ENCODE measurements at places on chromosomes 12 and 14.

DNA sequence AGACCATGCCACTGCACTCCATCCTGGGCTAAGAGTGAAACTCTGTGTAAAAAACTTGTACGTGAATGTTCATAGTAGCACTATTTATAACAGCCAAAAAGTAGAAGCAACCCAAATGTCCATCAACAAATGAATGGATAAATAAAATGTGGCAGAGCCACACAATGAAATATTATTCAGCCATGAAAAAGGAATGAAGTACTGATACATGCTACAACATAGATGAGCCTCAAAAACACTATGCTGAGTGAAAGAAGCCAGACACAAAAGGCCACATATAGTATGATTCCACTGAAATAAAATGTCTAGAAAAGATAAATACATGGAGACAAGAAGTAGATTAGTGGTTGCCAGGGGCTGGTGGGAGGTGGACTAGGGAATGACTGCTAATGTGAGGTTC, 72.8 kb downstream of the KSR2 start:
- no peak for DNase-seq

DNA sequence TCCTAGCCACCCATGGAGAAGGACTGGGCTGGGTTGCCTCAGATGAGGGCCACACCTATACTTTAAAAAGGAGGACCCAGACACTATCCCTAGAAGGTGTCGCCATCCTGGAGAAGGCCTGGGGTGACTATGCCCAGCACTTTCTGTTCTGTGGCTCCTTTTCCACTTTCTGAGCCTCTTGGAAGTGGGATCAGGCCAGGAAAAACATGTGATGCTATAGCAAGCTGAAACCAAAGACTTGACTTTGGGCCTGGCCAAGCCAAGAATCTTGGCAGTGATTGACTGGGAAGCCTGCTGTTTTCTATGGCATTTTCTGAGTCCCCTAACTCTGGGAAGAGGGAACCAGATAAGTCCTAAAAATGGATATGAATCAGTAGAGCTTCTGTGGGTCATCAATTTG, 332.3 kb downstream of the ZFP36L1 start:
- no peak for DNase-seq

DNA sequence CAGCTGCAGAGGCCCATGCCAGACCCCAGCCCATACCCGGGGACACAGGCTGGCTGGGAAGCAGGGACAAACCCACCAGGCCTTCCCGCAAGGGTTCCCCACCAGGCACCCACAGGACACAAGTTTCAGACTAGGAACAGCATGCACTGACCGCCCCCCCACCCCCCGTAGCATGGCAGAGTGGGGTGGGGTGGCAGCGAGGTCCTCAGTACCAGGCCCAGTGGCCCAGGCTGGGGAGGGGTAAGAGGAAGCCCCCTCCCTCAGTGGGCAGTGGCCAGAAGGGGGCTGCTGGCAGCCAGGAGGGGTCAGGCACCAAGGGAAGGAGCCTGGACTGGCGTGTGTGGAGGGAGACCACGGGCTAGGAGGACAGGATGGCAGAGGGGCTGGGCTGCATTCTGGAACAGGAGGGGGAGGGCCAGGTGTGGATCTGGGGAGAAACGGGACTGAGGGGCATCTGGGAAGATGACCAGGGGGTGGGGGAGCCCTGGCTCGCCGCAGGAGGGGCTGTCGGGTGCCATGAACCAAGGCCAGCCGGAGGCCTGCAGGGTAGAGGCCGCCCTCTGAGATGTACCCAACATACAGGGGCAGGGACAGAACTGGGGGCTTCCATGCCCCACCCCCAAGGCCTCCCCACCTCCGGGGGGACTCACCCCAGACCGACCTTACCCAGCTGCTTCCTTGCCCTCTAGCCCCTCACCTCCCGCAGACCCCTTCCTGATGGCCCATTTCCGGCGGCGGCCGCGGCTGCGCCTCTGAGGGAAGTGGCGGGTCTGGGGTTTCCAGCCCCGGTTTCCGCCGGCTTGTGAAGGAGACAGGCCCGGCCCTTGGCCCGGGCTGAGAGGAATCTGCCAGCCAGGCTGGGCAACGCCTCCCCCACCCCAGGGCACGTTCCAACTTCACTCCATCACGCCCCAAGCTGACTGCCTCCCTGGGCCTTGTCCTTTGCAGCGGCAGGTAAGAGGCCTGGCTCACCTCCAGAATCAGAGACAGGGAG, 5.6 kb upstream of the JAG2 start:
- no peak for DNase-seq

DNA sequence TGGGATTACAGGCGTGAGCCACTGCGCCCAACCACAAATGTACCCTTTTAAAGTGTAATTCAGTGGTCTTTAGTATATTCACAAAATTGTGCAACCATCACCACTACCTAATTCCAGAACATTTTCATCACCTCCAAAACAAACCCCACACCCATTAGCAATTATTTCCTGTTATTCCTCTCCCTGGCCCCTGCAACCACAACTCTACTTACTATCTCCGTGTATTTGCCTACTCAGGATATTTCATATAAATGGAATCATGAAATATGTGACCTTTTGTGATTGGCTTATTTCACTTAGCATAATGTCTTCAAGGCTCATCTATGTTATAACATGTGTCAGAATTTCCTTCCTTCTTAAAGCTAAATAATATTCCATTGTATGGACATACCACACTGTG, 16.0 kb upstream of the AQP2 start:
- no peak for DNase-seq

GRCh38 chr12:117518594-117519270, 157.3 kb upstream of the NOS1 start:
- DNase-seq = no peak

DNA sequence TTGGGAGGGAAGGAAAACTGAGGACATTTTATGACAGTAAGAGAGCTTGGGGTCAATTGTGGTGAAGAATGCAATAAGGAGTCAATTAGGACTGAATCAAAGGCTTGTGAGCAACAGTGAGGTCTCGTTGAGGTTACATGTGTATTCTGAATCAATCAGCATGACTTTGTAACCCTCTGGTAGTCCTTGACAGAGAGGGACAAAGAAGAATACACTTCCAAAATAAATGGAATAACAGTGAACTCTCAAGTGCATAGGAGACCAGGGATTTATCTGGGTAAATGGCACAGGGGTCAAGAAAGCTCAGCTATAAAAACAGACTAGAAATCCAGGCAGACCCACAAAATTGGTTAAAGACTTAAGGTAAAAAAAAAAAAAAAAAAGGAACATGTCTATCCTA, 85.1 kb upstream of the NAV3 start:
- DNase-seq = no peak

DNA sequence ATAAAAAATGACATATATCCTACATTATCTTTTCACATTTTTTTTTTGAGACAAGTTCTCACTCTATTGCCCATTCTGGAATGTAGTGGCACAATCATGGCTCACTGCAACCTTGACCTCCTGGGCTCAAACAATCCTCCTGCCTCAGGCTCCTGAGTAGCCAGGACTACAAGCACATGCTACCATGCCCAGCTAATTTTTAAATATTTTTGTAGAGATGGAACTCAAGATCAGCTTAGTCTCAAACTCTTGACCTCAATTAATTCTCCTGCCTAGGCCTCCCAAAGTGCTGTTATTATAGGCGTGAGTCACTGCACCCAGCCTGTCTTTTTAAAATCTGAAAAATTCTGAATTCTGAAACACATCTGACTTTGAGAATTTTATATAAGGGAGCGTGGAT, 241.9 kb upstream of the DCN start:
- DNase-seq = no peak

DNA sequence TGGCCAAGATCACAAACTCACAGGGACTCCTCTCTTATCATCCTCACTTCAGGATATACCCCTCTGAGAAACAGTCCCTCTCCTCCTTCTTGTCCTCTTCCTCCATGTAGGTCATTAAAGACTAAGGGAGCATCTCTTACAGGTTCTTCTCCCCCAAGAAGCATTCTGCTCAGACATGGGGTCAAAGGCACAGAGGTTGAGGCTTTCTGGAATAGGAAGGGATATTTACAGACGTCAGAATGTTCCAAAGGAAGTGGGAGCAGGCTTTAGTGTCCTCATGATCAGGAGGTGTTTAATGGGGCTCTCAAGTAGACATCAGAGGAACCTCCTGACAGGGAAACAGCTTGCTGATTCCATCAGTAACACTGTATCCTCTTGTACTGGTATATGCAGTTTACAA, 36.4 kb downstream of the PRPF40B start:
- DNase-seq = no peak

Data from NCI-H2081 treated with DMSO at 0.1 percent for 48 hours (cell line).